ENCODE measurements at places on chromosomes 12 and 14.

DNA sequence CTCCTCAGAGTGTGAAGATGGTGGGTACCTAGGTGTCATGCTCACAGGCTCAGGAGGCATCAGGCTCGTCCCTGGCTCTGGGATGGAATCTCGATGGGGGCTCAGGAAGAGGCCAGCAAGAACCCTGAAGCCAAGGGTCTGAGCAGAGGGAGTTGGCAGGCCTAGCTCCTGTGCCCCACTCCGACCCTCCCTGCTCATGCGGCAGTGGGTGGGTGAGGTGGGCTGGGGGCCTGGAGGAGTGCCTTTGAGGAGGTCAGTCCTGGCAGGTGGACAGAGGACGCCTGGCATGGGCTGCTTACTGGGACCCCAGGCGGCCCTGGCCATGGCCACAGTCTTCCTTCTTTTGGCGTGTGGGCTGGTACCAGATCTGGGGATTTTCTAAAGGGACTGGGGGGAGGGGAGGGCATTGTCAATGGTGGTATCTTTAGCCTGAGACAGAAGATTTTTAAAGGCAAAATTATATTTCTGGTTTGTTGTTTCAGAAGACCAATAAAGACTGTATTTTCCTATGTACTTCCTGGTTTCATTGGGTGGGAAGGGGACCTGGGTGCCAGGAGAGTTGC is 16.0 kb downstream of the LRTM2 start:
- no peak for DNase-seq

DNA sequence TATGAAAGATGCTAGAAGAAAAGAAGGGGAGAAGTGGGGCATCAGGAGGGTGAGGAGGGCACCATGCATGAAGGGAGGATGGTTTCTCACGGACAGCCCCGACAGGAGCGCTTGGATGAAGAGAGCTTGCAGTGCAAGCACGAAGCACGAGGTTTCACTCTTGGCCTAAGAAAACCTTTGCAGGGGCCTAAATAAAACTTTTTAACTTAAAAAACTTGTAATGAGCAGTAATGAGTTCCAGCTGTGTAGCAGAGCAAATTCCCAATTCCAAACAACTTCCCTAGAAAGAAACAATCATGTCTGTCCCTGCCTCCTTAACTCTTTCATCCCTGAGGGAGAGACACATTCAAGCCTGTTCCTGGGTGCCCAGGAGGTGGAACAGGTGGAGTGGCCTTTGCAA is 119.5 kb downstream of the PAH start:
- no peak for DNase-seq

DNA sequence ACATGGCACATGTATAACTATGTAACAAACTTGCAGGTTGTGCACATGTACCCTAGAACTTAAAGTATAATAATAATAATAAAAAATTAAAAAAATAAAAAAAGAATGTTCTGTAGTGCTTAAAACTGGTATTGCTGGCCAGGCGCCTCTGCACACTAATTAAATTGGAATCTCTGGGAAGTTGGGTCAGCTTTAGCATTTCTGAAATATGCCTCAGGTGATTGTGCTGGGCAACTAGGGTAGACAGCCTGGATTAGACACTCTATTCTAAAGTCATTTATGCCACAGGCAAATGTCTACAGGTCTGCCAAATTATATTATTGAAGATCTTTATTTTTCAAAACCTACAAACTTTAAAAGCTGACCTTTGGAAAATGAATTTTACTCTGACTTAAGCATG is 55.3 kb downstream of the PPM1H start:
- DNase-seq: no peak

DNA sequence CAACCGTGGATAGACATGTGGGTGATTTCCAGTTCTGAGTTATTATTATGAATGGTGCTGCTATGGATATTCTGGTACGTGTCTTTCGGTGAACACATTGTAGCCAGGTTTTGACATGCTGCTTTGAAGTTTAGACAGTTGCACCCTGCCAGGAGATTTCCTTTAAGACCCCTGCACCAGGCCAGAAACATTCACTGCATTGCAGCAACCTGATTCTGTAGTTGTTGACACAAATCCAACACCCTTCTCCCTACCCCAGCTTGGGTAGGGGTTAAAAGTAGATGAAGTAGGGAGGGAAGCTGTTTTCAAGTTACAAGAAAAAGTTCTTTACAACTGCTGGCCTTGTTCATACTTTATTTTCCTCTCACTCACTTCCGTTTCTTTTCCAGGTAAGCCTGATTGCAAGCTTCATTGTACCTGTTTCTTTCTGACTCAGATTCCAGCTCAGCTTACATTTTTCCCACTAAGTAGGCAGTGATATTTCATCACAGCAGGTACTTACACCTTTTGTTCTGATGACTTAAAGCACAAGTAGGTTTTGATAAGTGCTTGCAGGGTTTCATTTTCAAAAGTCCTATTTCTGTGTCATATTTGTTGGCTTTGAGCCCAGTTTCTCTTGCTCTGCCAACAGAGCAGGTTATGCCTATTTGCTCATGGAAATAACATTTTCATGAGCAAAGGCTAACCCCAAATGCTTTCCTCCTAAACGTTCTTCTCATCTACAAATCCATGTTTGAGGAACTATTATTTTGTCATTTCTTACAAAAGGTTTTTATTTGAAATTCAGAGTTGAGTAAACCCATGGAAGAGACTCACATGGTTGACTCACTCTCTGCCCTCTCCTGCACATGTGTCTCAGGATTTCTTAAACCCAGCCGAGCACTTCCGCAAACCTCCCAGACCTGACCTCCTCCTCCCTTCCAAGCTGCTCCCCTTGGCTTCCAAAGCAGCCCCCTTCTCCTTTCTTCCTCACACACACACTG is 12.1 kb upstream of the LTA4H start:
- peak; percentile 80 for DNase-seq

GRCh38 chr12:87315-87714 is 20.7 kb downstream of the IQSEC3 start:
- DNase-seq: no peak

- no peak for DNase-seq
Observed at GRCh38 chr12:43806737-43807072, 588 bp upstream of the TWF1 start.

DNA sequence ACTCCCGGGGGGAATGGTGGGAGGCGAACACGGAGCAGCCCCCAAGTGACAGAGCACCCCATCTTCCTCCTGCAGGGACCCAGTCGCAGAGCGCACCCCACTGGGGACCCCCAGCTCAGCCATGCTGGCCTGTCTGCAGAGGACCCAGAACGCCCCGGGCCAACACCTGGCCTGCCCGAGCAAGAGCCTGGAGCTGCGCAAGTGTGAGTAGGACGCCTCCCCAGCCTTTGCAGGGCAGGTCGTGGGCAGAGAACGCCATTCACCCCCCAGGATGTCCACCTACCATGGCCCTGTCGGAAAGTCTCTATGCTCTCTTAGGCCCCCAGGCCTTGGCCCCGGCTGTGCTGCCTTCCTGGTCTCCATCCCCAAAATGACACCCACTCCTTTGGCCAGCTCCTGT is 30.4 kb downstream of the FAM222A start:
- DNase-seq: no peak

DNA sequence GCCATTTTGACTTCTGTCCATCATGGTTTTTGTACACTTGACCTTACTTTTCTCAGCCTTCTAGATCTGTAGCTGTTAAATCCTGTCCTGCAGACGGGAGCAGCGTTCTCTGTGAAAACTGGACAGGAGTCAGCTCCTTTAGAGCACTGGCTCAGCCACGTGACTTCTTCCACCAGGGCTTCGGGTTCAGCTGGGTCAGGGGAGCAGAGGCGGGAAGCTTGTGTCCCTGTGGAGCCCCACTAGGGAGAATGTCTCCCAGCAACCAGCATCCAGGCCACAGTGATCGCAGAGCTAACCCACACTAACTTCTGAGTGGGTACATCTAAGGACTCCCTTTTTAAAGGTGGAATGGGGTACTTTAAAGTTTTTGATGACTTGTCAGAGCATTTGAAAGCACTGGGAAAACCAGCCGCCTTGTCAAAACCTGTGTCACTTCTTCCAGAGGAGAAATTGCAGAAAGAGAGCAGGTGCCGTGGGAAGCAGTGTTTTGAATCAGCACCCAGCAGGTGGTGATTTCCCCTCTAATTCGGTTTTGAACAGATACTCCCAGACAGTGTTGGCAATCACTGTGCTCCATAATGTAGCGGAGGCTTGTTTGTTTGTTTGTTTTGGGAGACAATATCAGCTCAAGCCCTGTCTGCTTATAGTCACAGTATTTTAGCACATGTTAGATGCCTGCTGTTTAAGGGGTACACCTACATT is 17.9 kb downstream of the DERA start:
- DNase-seq: no peak

DNA sequence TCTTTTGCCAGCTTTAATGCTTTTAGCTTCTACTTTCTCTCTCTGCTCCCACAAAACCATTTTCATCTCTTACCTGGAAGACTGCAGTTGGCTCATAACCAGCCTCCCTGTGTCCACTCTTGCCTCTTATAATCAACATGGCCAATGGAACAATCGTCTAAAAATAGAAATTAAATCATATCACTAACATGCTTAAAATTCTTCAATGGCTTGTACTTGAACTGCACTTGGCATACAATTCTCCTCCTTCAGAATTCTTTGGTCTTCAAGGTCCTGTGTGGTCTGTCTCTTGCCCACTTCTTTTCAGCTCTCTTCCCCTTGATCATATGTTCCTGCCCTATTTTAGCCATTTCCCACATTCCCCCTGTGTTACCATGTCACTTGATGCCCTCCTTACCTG is 342.2 kb downstream of the ATP23 start:
- DNase-seq: no peak

- peak; percentile 76 for DNase-seq
Observed at GRCh38 chr14:49586673-49587460, 687 bp upstream of the RPS29 start.

DNA sequence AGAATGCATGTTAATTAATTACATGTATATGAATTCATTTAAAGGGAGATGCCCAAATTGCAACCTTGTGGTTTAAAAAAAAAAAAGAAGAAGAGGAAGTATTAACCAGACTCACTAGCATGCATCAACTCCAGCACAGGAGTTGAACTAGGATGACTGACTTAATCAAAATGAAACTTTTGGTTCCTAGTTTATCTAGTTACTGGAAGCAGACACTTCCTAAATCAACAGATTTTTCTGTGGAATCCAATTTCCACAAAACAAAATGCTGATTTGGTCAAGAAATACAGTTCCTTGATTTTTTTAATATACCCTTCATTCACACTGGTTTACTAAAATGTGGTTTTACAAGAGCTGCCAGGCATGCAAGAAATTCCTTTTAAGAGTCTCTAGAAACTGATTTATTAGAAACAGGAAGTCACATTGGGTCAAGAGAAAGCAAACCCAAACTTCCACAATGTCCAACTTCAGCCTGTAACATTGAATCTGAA is 41.6 kb downstream of the ITPR2 start:
- DNase-seq: no peak

DNA sequence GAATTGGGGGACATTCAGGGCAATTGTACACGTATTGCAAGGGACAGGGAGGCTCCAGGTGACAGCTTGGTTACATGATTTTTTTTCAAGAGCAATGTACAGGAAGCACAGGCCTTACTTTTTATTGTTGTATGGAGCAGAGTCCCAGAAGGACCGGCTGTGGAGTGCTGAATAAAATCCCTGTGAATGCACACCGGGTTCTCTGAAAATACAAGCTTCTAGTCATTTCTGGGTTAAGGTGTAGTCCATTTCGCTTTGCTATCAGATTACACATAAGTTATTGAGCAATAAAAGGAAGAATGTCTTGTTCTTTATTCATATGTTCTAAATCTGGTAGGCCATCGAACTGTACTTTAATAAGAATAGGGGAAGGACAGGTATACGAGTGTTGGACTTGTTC is 52.2 kb downstream of the PDE3A start:
- no peak for DNase-seq

DNA sequence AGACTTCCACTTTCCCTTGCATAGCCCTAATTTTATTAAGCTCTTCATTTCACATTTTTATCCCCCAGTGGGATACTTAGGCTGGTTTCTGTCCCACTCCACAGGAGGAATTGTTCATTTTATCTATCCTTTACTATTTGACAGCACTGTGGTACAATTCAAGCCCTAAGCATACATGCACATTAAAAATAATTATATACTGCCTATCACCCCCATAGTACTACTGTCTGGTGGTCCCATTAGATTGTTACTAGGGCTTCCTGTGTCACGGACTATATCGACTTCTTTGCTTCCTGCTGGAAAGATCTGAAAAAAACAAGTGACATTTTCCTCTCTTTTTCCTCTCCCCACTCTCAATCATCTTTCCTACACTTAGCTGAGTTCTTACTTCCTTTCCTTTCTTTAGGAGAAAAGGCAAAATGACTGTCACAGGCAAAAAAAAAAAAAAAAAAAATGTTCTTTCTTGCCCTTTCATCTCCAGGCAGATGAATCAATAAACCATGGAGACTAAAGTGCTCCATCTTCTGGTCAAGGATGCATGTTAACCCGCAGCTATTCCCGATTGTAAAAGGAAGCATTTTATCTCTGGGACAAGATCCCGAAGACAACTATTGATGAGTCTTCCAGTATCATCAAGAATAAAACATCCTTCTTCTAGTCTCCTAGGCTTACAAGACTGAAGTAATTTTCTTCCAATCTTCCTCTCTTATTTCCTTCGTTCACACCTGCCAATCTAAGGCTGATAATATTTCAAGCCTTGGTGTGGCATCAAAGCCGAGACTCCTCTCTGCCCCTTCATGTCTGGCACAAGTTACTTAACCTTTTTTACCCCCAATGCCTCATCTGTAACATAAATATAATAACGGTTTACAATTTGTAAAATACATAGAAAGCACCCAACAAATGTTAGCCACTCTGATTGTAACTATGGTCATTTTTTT is 94.4 kb upstream of the PLEKHG7 start:
- DNase-seq: peak; percentile 36

- no peak for DNase-seq
Observed at GRCh38 chr14:51619561-51619960, 32.1 kb upstream of the FRMD6 start.

DNA sequence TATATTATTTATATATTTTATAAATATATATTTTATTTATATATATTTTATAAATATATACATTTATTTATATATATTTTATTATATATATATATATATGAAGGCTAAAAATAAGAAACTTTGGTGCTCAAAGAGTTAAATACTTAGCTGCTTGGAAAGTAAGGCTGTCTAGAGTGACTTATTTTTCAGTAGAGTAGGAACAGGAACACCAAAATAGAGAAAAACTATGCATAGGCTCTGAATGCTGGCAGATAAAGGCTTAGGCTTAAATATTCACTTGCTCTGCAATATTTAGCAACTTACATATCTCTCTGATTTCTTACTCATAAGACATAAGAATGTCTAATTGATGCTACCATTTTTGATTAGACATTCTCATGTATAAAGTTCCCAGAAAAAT is 991.2 kb downstream of the VRK1 start:
- DNase-seq: no peak

Measured in NCI-H510A treated with DMSO at 0.1 percent for 48 hours (cell line).